GM04504 (cell line): ENCODE measurements at places on chromosomes 16 and 17.

DNA sequence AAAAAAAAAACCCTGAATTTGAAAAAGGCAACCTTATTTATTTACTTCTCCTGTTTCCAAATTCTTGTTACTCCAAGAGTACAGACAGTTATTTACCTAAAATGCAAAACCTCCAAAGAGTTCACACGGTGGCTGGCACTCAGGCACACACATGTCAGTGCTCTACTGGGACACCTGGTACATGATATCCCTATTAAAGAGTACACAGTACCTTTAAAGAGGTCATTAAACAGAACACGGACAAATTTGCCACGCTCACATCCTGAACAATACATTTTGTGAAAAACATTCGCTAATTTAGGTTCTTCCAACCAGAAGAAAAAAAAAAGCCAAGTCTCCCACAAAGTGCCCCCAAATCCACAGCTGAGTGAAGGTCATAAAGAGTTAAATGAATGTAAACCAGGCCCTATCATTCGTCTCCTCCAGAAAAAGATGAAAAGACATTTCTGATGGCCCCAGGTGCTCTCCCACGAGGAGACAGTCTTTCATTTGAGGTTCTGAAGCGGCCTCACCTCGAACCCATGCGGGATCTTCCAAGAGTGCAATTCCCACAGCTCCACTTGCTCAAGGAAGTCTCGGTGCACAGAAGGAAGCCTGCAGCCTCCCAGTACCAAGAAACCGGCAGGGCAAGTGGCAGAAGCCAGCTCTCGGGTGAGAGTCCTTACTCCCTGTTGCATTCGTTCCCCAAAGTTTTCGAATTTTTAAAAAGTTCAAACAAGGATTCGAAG lies 993 bp downstream of the ERN1 start:
- DNase-seq = no peak

DNA sequence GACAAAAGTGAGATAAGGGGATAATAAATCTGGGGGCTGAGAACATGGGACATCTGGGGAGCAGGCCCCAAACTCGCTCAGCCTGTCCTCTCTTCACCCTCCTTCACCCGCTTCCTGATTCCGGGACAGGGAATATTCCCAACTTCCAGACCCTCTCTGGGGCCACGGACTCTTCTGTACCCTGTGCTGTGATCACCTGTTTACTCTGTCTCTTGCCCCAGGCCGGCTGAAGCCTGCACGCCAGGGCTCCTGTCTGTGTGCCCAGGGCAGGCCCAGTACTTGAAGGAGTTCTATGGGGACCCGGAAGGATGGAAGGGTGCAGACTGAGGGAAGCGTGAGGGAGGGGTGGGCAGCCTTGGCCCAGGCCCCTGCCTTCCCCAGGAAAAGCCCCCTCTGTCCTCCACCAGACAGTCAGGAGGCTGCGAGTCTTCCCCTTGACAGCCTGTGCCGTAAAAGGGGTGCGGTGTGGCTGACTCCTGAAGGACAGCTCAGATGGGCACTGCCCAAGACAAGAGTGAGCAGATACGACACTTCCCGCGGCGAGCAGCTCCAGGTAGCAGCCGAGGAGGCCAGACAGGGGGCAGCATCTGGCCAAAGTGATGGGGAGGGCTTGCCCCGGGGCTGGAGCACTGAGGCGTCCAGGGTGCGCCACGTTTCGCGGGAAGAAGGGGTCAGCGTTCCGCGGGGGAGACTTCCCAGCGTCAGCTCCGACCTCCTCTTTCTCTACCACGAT lies 1.0 kb upstream of the CCNF start:
- DNase-seq = no peak

- DNase-seq = no peak
Measured at GRCh38 chr17:51014129-51014528, 106.5 kb downstream of the SPAG9 start.

DNA sequence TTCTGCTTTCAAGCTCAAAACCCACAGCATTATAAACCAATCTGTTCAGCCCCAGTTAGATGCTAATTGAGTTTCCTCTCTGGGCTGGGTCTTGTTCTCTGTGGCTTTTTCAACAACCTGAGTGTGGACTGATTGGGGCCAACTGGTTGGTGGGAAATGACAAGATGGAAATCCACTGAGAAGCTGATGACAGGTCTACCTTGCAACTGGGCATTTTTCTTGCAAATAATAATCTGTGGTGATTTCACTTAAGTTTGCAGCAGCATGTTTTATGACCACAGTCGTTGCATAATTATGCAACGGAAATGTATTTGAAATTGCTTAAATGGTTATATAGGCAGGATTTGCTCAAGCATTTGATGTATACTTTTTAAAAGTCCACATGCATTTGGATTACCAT lies 69.9 kb downstream of the AKAP1 start:
- no peak for DNase-seq

DNA sequence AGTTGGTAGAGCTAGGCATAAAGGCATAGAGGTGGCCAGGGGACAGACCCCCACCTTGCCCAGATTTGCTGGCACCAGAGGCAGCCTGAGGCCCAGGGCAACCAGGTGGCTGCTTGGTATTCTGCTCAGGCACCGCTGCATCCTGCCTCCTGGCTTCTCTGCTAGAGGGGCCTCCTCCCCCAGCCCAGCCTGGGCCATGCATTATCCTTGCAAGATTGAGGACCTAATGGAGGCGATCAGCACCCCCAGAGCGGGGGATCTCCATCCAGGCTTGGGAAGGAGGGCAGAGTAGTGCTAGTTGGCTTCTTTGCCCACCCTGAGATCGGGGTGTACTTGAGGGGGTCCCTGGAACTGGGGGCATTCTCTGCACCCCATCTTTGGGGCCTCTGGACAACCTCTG lies 23.8 kb downstream of the CDK5RAP3 start:
- DNase-seq = no peak

GRCh38 chr16:10322723-10323527 lies 62.9 kb upstream of the ATF7IP2 start:
- DNase-seq = no peak
